AG09309 (cell line): ENCODE measurements at places on chromosomes 2 and 18.

DNA sequence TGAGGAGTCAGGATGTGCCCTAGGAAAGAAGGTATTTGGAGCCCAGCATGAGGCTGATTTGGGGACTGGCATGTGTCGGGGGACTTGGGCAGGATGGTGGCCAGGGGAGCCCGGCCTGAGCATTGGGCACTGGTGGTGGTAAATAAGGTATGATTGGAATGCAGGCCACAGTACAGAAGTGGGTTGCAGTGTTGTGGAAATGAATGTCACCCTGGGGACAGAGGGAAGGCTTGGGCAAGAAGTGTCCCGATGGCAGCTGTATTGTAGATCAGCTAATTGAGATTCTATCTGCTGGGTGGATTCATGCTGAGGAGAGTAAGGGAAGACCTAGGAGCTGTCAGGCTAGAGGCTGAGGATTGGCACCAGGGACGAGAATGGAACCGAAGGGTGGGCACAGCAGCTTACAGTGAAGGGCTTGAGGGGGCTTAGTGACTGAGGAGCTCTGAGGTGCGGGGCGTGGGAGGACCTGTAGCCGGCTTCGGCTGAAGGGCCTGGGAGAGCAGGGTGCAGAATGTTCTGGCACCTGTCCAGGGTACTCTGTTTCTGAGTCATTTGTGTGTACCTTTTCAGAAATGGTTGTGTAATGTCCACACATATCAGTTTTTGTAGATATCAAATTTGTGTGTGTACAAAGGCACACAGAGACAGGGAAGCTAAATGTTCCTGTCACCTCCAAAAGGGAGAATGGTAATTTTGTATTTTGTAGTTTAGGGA is 170.2 kb downstream of the PRKCE start:
- no peak for DNase-seq

DNA sequence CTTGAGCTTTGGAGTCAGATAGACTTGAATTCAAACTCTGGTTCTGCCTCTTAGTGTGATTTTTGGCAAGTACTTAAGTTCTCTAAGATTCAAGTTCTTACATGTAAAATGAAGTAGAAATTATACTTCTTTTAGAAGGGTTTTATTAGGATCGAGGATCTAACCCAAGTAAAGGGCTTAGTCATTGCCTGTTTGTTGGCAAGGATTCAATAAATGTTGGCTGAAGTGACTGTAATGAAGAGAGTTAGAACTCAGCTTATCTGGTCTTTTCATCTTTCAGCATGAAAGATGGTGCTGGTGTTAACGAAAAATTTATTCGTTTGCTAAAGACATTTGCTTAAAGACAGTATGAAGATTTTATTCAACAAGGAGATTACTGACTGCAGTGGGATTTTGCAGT is 315.9 kb upstream of the THUMPD2 start:
- no peak for DNase-seq

DNA sequence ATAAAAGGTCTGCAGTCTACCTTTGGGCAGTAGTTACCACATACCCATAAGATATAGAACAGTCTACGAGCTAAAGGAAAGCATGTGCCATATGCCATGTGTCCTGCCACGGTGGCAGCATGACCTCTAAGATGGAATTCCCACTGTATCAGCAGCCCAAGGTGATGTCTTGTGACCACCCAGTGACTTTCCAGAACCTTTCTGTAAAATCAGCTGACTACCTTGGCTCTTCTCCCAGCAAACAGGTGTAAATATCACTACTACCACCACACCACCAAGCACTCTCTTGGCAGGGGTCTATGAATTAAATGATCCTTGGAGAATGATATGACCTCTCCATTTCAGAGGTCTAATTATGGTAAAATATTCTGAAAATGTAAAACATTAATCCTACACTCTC is 99.6 kb downstream of the METTL8 start:
- DNase-seq = no peak

- no peak for DNase-seq
These were observed 2.6 kb downstream of the CAB39 start for GRCh38 chr2:230715201-230715600.

GRCh38 chr2:95300450-95300849 is 3.3 kb downstream of the KCNIP3 start:
- DNase-seq = no peak

- no peak for DNase-seq
These were observed 3.8 kb downstream of the EMILIN1 start for GRCh38 chr2:27081984-27082772.

GRCh38 chr18:42030586-42031182 is 75.7 kb downstream of the PIK3C3 start:
- no peak for DNase-seq

GRCh38 chr18:53752781-53753367 is 471.6 kb downstream of the MBD2 start:
- no peak for DNase-seq

- DNase-seq = no peak
These were observed 381.4 kb downstream of the RAD51AP2 start for GRCh38 chr2:17136877-17137276.

DNA sequence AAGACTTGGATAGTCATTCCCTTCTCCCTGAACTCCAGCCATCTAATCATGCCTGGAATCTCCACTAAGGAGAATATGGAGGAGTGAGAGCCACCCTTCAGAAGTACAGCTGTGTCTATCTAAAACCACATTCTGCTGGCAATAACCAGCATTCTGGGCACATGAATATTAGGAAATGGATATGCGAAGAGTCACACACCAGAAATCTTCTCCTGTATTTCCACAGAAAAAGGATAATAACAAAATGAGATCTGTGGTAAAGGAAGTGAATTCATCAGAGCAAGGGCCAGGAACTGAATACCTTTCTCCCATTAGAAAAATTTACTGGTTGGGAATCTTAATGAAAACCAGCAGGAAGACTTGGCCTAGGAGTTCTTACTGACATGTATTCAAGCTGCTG is 218.8 kb downstream of the SCG2 start:
- peak; percentile 5 for DNase-seq

GRCh38 chr2:120237491-120237902 is 14.3 kb upstream of the TMEM185B start:
- DNase-seq = no peak

GRCh38 chr2:207619764-207620203 is 5.4 kb downstream of the METTL21A start:
- no peak for DNase-seq

GRCh38 chr2:47334356-47335136 is 68.4 kb upstream of the MSH2 start:
- no peak for DNase-seq

DNA sequence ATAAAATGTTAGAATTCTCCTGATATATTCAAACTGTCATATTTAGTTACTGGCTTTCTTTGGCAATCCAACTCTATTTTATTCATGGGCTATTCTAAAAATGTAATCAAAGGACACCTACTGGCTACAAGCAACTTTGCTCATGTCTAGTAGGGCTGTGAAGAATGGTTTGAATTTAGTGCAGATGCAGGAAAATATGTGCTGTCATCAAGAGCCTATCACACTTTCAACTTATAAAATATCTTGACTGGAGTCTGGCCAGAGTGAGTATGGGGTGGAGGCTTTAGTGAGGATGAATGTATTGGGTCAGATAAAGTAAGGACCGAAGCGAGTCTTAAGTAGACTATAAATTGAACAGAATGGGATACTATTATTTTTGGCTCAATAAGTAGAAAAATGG is 343.4 kb upstream of the SPRED2 start:
- DNase-seq = no peak

GRCh38 chr2:157784823-157785175 is 91.3 kb downstream of the ACVR1 start:
- no peak for DNase-seq

- no peak for DNase-seq
These were observed 198.5 kb downstream of the OTX1 start for GRCh38 chr2:63249161-63249560.

DNA sequence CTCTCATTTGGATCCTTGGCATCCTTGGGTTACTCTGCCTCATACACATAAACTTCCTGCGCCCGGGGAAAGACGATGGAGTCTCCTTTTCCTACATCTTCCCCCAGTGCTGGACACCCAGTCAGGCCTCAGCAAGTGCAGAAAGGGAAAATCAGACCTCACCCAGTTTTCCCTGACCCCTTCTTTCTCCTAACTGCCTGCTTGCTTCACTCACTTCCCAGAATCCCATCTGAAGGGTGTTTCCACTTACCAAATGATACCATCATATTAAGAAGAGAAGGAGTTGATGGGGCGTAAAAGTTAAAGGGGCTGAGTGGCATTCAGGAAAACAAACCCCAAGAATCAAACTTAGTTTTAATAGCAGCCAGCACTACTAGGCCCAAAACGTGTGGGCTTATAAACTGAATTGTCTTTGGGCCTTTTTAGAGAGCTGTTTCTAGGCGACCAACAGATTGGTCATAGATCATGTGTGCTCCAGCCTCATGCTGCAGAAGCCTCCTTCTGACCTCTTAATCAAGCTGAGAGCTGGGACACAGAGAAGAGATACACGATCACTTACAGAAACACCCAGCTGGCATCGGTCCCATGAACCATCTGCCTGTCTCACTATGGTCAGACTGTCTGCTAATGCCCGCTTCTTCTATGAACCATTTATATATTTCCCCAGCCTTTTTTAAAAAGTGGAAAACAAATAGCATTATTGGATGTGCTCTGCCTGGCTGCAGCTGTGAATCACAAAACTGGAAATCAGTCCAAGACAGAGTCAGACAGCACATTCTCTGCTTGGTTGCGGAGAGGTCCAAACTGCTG is 165.7 kb upstream of the SLC14A2 start:
- DNase-seq = peak; percentile 4

- DNase-seq = no peak
These were observed 759 bp downstream of the GALNT13 start for GRCh38 chr2:153872311-153873051.

- peak; percentile 13 for DNase-seq
These were observed 57.9 kb upstream of the FRZB start for GRCh38 chr2:182924306-182924705.

DNA sequence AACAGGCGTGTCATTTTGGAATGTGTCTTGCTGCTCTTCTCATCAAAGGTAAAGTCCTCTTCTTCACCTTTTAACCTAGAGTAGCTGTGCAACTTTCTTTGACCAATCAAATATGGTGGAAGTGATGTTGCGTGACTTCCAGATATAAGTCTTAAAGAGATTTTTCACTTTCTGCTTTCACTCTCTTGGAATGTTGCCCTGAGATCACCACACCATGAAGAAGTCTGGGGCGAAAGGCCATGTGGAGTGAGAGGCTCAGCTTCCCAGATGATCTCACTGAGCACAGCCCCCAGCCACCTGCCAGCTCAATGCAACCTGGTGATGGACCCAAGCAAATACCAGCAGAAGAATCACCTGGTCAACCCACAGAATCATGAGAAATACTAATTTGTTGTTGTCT is 7.1 kb upstream of the GALNT3 start:
- DNase-seq = no peak

GRCh38 chr2:242002944-242003343 is 133.4 kb downstream of the RTP5 start:
- no peak for DNase-seq

DNA sequence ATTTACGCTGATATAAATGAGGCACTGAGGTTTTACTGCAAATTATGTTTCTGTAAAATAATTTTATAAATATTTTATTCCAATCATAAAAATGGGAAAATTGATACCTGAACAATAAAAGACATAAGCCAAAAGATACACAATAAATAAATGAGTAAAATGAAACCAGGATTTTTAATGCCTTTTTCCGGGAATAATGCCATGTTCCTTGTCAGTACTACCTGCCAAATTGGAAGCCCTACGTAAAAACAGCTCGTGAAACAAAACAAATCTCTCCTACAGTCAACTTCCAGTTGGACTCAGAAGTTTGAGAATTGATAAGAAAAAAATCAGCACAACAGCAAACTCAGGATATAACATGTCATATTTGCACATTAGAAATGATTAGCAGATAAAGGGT is 18.0 kb downstream of the GALNT3 start:
- DNase-seq = no peak

DNA sequence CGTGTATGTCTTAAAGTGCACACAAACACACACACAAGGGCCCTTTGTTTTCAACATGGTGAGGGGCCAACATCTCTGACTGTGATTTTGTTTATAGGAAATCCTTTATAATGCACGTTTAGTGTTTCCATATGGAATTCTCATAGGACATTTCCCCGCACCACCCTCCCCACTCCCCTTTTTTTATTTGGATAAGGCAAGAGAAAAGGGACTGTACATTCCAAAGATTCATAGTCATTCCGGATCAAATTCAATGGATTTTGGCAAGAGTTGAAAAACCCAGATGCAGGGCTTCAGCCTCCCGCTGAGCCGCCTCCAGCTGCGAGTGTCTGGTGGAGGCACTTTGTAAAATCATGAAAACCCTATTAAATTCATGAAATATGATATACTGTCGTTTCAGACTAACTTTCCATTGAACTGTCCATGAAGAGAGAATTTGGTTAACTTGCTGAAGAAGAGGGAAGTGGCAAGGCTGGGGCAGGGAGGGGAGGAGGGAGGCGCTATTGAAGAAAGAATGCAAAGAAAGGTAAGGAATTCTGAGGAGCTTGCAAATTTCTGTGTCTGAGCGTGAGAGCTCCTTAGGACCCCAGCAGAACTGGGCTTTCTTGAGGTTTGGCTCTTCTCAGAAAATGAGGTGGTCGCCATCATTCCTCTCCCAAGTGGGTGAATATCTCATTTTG is 25.8 kb upstream of the SLC14A2 start:
- peak; percentile 80 for DNase-seq

GRCh38 chr2:130837811-130838565 is 1.3 kb downstream of the ARHGEF4 start:
- no peak for DNase-seq

- no peak for DNase-seq
These were observed 30.6 kb downstream of the CFAP221 start for GRCh38 chr2:119574864-119575263.

GRCh38 chr2:47720559-47720958 is 62.4 kb upstream of the MSH6 start:
- no peak for DNase-seq

GRCh38 chr2:157874348-157874747 is 1.8 kb downstream of the ACVR1 start:
- no peak for DNase-seq

DNA sequence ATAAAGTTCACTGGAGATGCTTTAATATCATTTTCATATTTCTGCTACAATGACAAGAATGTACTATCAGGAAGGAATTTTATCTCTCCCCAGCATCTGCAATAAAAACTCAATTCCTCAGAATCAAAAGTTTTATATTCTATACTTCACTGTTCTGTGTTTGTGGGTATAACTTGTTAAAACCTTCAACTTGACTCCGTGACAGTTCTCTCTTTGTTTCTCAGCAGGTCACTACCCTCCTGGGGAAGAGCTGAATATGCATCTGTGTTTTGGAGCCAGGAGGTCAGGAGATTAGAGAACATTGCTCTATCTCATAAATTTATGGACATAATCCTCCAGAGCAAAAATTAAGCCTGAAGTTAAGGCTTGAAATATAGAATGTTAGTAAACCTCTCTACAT is 411.4 kb downstream of the TRIB2 start:
- DNase-seq = no peak

DNA sequence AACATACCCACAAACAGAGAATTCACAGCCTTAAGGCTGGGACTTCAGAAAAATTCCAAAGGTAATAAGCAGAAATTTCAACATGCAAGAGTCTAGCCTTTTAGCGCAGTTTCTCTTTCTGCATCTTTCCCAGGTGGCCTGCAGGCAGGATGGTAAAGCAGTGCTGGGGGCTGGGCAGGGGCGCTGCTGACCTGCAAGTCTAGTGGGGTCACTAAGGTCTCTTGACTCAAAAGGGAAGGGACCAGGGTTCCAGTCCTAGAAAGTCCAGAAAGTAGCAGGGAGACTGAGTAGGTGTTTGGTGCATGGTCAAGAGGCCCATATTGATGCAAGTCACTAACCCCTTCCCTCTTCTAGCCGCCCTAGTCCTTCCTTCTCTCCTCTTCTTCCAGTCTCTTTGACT is 169.2 kb downstream of the TGIF1 start:
- no peak for DNase-seq

- no peak for DNase-seq
These were observed 13.2 kb upstream of the ARMC9 start for GRCh38 chr2:231185050-231185725.
